Endothelial cell of umbilical vein (primary cell): ENCODE measurements at places on chromosomes 12 and 14. TPM values are rescaled to one million over a fixed set of nuclear protein-coding genes. Genes with fewer than 3 reads are reported as not detected.

DNA sequence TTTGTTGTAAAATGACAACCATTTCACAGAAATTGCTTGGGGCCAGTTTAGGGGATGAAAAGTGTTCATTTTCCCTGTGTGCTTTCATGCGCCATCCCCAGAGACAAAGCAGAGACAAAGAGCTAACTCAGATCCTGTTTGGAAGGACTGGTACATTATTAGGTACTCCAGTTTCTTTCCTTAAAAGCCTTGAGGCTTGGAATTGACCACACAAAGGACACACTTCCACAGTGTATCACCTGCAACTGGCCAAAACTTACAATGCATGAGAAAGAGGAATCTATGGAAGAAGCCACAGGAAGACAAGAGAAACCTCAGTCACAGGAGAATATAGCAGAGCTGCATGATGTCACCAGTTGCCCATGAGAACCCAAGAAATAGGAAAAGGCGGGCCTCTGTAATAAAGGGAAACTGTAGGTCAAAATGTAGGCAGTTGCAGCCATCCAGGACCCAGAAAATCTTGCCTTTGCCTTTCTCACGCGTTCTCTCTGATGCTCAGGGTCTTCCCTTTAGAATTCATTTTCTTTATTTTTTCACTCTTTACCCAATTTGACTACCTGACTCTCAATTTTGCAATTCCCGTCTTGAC, 339.0 kb downstream of the RMST start:
- DNase-seq: no peak

Gene PRKAG1
- total RNA-seq: 50.0 and 54.9 TPM in 2 replicates

Gene ANO4
- total RNA-seq: 0.12 TPM in 1 of 2 replicates, not detected in the other

Gene CMA1
- not detected in 2 replicates for total RNA-seq
